PC-9 (cell line): ENCODE measurements at places on chromosomes 16 and 17. TPM values are rescaled to one million over a fixed set of nuclear protein-coding genes. Genes with fewer than 3 reads are reported as not detected.
A peak's percentile ranks its signal among the peaks of the same experiment; 100 is the strongest.

The ARRB2 gene
- 79.7 and 110 TPM in 2 replicates for total RNA-seq

The GP1BA gene
- total RNA-seq = not detected in 2 replicates

The TBC1D3E gene
- total RNA-seq = not detected in 2 replicates

The CD300H gene
- not detected in 2 replicates for total RNA-seq

The TMEM235 gene
- total RNA-seq = not detected in 2 replicates

The TMEM204 gene
- not detected in 2 replicates for total RNA-seq

The CCL7 gene
- total RNA-seq = not detected in 2 replicates

The AXIN2 gene
- total RNA-seq = 0.24 and 0.78 TPM in 2 replicates

GRCh38 chr17:82931699-82932517 lies 92.1 kb upstream of the ZNF750 start:
- no peak for DNase-seq
- no peaks in the 10 kb centered on the region for H3K4me1 ChIP-seq
- no peak overlapping the region for H3K4me3 ChIP-seq
- H3K36me3 ChIP-seq = no peaks in the 10 kb centered on the region

DNA sequence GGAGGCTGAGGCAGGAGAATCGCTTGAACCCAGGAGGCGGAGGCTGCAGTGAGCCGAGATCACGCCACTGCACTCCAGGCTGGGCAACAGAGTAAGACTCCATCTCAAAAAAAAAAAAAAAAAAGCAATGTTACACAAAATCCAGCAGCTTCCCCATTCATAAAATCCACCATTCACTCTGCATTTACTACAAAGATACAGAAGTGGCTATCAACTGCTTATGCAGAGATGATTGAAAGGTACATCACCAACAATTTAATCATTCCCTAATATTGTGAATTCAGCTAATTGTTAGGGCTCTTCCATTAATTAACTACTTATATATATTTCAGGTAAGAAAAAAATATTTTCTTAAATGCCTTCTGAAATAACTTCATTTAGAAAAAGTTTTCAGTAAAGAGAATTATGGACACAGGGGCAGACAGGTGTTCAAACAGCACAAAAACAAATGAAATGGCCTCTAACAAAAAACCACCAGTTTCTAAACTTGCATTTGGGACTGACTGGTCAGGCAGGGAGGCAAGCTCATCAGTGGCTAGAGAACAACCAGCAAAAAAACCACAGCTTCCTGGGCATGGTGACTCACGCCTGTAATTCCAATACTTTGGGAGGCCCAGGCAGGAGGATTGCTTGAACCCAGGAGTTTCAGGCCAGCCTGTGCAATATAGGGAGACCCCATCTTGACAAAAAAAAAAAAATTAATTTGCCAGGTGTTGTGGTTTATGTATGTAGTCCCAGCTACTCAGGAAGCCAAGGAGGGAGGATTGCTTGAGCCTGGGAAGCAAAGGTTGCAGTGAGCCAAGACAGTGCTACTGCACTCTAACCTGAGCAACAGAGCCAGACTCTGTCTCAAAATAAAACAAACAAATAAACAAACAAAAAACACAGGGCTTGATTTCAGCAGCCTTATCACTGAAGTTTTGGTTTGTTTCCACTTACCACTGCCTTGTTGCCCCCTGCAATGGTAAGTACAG lies 26.3 kb downstream of the ERN1 start:
- peak overlapping the region; percentile 31; the same call in 1 of the 2 replicates for H3K27ac ChIP-seq
- peaks cover 42% of the 10 kb centered on the region for H3K4me1 ChIP-seq
- peak; percentile 50 for DNase-seq
- no peaks in the 10 kb centered on the region for H3K36me3 ChIP-seq

- peaks cover 41% of the 10 kb centered on the region for H3K4me1 ChIP-seq
- no peak for DNase-seq
- no peaks in the 10 kb centered on the region for H3K27me3 ChIP-seq
Measured at GRCh38 chr17:75987041-75987440, 8.0 kb downstream of the TEN1 start.

- no peaks in the 10 kb centered on the region for H3K27me3 ChIP-seq
- no peak overlapping the region for H3K27ac ChIP-seq
- H3K4me3 ChIP-seq = no peak overlapping the region
- no peaks in the 10 kb centered on the region for H3K36me3 ChIP-seq
Measured at GRCh38 chr17:29225396-29225795, 21.3 kb upstream of the CRYBA1 start.

DNA sequence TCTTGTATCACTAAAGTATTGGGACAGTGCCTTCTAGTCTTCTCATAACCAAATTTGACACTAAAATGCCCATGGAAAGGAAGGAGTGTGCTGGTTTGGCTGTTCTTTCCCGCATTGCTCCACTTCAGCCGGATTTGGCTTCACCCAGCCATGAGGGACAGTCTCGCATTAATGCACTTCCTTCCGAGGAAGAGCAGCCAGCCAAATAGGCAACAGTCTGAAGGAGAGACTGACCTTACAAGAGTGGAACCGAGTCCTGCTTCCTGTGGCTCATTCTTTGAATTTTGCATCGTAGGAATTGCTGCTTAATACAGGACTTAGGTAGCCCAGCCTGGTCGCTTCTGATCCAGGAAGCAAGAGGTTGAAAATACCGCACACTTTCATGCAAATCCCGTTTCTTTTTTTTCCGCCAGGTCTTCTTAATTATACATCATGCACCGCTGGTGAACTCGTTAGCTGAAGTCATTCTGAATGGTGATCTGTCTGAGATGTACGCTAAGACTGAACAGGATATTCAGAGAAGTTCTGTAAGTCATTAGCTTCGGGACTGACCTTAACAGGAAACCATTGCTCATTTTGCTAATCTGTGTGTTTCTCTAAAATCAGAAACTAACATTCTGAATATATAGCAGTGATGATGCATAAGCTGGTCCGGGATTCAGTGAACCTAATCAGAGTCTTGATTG lies 38.2 kb downstream of the CLEC16A start:
- no peaks in the 10 kb centered on the region for H3K36me3 ChIP-seq
- peaks cover 22% of the 10 kb centered on the region for H3K4me1 ChIP-seq
- H3K27ac ChIP-seq = no peak overlapping the region
- no peaks in the 10 kb centered on the region for H3K27me3 ChIP-seq
- no peak overlapping the region for H3K4me3 ChIP-seq

- no peak overlapping the region for H3K4me3 ChIP-seq
- no peaks in the 10 kb centered on the region for H3K36me3 ChIP-seq
- DNase-seq = no peak
- peaks cover 90% of the 10 kb centered on the region for H3K27me3 ChIP-seq
- H3K4me1 ChIP-seq = no peaks in the 10 kb centered on the region
- H3K27ac ChIP-seq = no peak overlapping the region
Measured at GRCh38 chr17:34639706-34640425, 60.5 kb downstream of the TMEM132E start.

DNA sequence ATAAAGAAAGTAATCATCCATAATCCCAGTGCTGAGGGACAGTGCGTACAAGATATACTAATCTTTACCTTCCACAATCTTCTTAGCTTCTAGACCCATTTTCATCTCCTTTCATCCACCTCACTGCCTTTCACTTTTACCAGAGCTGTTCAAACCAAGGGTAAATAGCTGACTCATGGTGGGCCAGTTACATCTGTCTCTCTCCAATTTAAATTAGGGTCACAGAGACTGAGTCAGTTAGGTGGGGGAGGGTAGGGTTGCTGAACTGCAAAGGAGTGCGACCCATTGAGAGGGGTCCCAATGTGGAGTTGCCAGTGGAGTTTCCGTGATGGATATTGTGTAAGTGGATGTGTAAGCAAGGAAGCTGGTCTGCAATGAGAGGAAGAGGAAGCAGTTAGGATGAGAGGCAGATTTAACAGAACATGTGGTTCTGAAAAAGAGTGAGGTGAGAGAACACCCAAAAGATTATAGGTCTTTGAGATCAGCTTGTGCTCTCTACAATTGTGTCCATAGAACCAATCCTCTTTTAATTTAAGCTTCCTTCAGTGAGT lies 83.5 kb downstream of the GP2 start:
- H3K36me3 ChIP-seq = no peaks in the 10 kb centered on the region
- H3K27me3 ChIP-seq = peaks cover 15% of the 10 kb centered on the region
- no peak for DNase-seq
- no peak overlapping the region for H3K27ac ChIP-seq

- no peaks in the 10 kb centered on the region for H3K27me3 ChIP-seq
- H3K27ac ChIP-seq = peak overlapping the region; percentile 44
- H3K4me3 ChIP-seq = no peak overlapping the region
- peaks cover 43% of the 10 kb centered on the region for H3K4me1 ChIP-seq
Measured at GRCh38 chr16:14180481-14180944, 109.4 kb downstream of the MRTFB start.

- DNase-seq = no peak
- H3K27me3 ChIP-seq = no peaks in the 10 kb centered on the region
- peaks cover 41% of the 10 kb centered on the region for H3K4me1 ChIP-seq
- no peak overlapping the region for H3K4me3 ChIP-seq
Measured at GRCh38 chr16:50717091-50717490, 23.7 kb downstream of the NOD2 start.

DNA sequence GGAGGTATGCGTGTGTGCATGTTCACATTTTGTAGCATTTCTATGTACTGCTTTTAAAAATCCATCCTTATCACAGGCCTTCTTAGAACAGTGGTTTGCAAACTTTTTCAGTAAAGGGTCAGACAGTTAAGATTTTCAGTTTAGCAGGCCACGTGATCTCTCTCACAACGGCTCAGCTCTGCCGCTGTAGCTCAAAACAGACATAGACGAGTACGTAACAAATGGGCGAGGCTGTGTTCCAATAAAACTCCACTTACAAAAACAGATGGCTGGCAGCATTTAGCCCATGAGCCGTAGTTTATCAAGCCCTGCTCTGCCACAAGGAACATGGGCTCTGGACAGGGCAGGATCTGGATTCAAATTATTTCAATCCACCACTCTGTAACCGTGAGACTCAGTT lies 141.8 kb downstream of the XYLT1 start:
- H3K4me3 ChIP-seq = no peak overlapping the region
- H3K36me3 ChIP-seq = no peaks in the 10 kb centered on the region
- no peak for DNase-seq
- H3K27ac ChIP-seq = no peak overlapping the region

GRCh38 chr16:1973461-1974156 lies 1.8 kb downstream of the TBL3 start:
- H3K27ac ChIP-seq = no peak overlapping the region
- H3K4me1 ChIP-seq = peaks cover 17% of the 10 kb centered on the region
- DNase-seq = no peak
- no peaks in the 10 kb centered on the region for H3K27me3 ChIP-seq

- no peak overlapping the region for H3K27ac ChIP-seq
- no peaks in the 10 kb centered on the region for H3K36me3 ChIP-seq
- peaks cover 80% of the 10 kb centered on the region for H3K27me3 ChIP-seq
- no peak overlapping the region for H3K4me3 ChIP-seq
- DNase-seq = no peak
- H3K4me1 ChIP-seq = no peaks in the 10 kb centered on the region
Measured at GRCh38 chr17:4588391-4588790, 4.1 kb downstream of the SMTNL2 start.

DNA sequence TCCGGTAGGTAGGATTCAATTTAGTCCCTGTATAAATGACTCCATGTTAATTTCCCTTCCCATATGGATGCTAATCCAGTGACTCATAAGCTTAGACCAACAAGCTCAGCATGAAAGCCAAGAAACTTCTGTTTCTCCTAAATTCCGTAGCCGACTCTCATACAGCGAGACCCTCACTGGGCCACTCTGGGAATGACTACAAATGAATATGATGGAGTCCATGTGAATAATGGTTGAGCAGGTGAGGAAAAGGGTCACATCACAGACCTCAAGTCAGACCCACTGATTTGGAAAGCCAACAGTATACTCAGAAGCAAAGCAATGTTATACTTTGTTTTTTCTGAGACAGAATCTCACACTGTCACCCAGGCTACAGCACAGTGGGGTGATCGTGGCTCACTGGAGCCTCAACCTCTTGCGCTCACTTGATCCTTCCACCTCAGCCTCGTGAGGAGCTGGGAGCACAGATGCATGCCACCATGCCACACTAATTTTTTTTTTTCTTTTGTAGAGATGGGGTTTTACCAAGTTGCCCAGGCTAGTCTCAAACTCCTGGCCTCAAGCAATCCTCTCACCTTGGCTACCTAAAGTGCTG lies 14.6 kb downstream of the RSL1D1 start:
- H3K27ac ChIP-seq = no peak overlapping the region
- 0 out of 2 replicates have a peak, but pooled peaks cover 8% of the 10 kb centered on the region for H3K4me1 ChIP-seq
- no peak overlapping the region for H3K4me3 ChIP-seq
- no peaks in the 10 kb centered on the region for H3K27me3 ChIP-seq

GRCh38 chr17:15658296-15658695 lies 25.8 kb downstream of the TRIM16 start:
- H3K27me3 ChIP-seq = no peaks in the 10 kb centered on the region
- H3K4me3 ChIP-seq = peak overlapping the region; percentile 26; the same call in 1 of the 2 replicates
- peak overlapping the region; percentile 98 for H3K27ac ChIP-seq

DNA sequence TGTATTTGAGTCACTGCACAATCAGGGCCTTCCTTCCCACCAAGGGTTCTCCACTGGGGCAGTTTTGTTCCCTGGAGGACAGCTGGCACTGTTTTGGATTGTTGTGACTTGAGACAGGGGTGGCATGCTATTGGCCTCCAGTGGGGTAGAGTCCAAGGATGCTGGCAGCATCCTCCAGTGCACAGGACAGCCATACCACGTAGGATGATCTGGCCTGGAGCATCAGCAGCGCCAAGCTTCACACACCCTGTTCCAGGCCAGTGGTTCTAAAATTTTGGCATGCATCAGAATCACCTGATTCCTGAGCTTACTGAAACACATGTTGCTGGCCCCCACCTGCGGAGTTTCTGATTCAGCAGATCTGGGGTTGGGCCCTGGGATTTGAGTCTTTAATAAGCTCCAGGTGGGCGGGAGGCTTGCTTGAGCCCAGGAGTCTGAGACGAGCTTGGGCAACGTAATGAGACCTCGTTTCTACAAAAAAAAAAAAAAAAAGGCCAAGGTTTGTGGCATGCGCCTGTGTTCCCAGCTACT lies 83.2 kb downstream of the MGAT5B start:
- no peaks in the 10 kb centered on the region for H3K36me3 ChIP-seq
- H3K27me3 ChIP-seq = no peaks in the 10 kb centered on the region
- no peaks in the 10 kb centered on the region for H3K4me1 ChIP-seq
- H3K27ac ChIP-seq = no peak overlapping the region
- DNase-seq = no peak
